Caco-2 (cell line): ENCODE measurements at places on chromosomes 12 and 14.

DNA sequence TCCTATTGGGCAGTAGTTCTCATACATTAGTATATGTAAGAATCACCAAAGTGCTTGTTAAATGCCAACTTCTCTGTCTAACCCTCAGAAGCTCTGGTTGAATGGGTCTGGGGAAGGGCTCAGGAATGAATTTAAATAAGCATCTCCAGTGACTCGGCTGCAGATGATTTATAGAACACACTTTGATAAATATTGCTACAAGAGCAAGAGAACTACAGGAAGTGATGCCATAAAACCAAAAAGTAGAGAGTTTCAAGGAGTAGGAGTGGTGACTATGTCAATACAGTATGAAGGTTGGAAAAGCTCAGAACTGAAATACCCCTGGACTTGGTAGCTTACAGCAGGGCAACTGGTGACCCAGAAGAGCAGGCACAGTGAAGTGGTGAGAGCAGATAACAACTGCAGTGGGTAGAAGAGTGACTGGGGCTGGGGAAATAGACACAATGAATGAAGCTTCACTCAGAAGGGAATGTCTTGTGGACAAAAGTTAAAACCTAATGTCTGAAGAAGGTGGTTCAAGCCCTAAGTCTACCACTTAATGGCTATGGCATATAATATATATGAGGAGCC lies 8.0 kb upstream of the PLEKHA5 start:
- no peak for DNase-seq

GRCh38 chr14:22627506-22628263 lies 16.5 kb downstream of the OR6J1 start:
- DNase-seq = no peak

DNA sequence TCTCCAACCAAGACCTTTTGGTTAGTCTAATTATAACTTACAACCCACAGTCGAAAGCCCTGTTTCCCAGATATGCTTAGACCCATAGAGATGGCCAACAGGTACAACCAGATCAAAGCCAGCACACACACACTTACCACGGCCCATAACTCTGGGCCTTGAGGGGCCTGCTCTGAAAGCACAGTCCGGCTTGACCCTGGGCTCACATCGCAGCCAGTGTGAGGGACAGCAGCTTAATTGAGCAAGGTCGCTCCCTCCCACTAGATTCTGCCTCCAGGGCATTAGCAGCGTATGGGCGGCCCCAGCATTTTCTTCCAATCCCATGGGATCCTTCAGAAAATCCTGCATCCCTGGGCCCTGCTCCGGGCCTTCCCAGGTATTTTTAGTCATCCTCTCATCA lies 157.4 kb upstream of the FKBP4 start:
- peak; percentile 42 for DNase-seq

DNA sequence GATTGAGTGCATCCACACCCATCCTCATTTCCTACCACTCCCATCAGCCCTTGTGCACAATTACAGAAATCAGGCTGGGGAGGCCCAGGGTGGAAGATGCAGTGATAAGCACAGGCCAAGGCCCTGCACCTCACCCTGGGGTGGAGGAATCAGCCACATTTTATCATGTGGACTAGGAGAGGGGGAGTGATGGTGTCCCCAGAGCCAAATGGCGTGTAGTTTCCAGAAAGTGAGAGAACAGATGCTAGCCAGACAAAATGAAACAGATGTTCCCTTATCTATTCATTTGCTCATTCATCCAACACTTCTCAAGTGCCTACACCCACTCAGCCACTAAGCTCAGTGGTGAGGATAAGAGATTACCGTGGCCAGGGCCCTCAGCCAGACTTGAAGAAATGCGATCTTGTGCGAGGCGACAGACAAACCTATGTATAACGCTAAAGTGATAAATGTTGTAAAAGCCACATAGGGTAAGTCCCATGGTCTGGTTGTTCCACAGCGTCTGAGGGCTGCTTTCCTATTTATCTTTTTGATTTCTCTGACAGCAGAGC lies 93.6 kb downstream of the STAB2 start:
- no peak for DNase-seq

GRCh38 chr12:54579258-54579657 lies 9.2 kb downstream of the PPP1R1A start:
- no peak for DNase-seq

DNA sequence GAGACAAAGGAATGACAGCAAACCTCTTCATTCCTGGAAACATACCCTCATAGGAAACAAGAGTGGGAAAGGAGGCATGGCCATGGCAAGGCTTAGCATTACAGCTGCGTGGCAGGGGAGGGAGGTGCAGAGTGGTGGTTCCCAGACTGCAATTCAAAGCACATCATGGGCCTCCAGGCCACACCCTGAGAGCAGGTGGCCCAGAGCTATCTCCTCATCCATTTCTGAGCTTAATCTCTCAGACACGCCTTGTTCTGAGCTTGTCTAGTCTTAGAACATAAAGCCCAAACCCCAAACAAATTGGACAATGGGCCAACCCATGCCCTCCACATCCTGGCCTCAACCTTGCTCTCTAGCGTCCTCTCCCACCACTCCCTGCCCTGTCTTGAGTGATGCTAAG lies 5.9 kb upstream of the KRT3 start:
- no peak for DNase-seq

DNA sequence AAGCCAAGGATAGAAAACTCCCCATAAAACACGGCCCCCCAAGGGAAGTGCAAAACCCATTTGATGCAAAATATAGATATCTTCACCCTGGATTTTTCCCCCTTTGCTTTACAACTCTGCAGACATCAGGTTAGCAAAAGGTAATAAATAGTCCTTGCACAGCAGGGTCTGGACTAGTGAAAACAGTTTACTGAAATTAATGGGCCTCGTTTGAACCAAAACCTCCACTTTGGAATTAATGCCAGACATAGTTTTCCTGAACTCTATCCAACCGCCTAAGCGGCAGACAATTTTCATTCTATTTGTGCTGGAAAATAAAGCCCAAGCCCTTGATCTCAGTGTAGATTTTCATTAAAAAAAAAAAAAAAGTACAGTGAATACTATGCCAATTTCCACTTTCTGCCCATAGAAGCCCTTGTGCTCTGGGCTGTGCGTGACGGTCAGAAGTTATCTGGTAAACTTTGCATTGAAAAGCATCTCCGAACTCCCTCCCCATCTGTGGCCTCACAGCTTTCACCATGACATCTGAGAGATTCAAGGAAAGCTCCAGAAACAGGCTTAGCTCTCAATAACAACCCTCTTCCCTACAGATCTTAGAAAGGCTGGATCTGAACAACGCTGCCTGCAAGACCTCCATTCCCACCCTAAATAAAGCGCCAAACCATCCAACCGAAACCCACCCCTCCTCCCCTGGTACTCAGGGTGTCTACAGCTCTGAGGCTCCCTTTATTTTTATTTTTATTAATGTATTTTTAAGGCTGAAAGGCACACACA lies 11.0 kb upstream of the IRF2BPL start:
- no peak for DNase-seq

GRCh38 chr12:82896979-82897378 lies 210.3 kb downstream of the TMTC2 start:
- no peak for DNase-seq

GRCh38 chr12:92224685-92225331 lies 79.2 kb upstream of the BTG1 start:
- DNase-seq = no peak

- no peak for DNase-seq
Observed at GRCh38 chr12:85621041-85621440, 215.2 kb downstream of the RASSF9 start.
